DMS53 (cell line): ENCODE measurements at places on chromosomes 3 and 15.

DNA sequence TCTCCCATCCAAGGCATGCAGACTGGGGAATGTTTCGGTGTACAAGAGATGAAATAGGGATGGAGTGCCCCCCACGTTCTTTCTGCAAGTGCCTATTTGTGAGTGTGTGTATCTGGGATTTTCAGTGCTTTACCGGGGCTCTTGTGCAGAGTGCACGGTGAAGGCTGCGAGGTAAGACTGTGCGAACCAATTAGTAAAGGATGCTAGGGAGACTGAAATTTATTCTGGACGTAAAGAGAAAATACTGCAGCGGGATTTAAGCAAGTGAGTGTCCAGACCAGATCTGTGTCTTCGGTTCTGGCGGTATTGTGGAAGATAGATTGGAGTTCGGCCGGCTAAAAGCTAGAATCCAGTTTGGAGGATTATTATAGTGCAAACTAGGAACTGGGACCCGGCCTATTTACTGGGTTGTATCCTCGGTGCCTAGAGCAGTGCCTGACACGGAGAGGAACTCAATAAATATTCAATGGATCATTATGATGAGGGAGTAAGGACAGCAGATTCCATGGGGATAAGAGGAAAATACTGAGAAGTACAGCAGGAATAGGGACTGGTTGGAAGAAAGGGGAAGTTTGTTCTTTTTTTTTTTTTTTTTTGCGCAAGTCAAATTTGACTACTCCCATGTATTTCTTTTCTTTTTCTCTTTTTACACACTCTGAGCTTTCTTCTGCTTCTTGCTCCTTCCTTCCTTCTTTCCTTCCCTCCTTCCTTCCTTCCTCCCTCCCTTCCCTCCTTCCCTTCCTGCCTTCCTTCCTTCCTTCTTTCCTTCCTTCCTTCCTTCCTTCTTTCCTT is 580 bp upstream of the MAGEF1 start:
- DNase-seq = no peak

- DNase-seq = no peak
These were observed 40.8 kb upstream of the EIF5A2 start for GRCh38 chr3:170949211-170949610.

DNA sequence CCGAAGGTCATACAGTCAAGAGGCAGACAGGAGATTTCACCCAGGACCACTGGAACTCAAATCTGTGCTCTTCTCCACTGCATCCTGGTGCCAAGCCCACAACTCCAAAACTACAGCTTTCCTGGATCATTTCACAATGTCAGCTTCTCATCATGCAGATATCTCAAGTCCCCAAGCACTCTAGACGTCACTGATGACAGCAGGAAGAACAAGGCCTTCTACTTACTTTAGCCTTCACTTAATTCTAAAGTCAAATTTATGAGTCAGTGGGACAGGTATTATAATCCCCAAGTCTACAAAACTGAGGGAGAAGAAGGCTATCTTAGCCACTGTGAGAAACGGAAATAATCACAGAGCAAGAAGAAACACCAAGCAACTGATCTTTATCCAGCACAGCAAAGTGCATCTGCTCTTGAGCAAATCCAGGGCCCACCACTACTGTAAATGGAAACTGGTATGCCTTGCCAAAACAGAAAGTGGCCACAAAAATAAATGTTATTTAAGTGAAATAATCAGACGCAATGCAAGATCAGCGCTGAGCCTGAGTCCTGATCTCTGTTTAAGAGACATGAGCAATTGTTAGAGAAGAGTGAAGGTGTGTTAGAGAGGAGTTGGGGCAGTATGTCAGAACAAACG is 928 bp downstream of the RAD18 start:
- DNase-seq = peak; percentile 6

DNA sequence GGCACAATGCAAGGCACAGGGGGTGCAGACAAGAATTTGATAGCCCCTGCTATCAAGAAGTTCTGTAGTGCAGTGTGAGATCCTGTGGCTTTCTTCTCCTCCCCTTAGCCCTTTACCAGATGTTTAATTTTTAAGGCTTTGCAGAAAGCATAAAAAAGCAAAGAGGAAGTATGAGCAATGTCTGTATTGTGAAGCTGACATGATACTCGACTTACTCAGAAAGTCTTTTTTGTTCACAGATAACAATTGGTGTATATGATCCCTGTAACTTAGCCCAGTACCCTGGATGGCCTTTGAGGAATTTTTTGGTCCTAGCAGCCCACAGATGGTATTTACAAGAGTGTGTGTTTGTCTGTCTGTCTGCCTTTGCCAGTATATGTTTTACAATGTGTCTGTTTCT is 58.9 kb downstream of the ATG7 start:
- DNase-seq = no peak

DNA sequence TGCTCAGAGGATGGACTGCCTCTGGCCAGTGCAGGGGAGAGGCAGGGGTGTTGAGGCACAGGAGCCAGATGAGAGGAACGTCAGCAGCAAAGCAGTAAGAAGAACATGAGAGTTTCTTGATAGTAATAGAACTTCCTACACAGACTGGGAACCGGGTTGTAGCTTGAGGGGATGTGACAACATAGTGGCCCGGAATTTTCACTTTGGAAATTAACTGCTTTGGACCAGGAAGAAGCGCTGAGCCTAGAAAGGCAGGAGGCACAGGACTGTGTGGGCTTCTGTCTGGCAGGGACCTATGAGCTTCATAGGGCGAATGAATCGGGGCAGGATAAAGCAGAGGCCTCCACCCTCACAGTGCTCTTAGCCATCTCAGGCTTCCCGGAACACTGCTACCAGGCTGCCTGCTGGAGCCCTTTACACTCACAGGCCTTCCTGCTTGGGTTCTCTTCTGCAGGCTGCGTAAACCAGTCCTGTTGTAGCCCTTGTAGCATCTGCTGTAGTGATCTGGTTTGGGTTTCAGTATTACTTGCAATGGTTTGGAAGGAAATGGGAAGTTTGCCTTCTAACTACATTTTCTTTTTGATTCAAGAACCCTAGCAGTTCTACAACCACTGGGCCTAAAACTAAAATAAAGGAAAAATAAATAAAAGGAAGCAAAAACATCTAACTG is 3.3 kb upstream of the ADPGK start:
- DNase-seq = no peak

DNA sequence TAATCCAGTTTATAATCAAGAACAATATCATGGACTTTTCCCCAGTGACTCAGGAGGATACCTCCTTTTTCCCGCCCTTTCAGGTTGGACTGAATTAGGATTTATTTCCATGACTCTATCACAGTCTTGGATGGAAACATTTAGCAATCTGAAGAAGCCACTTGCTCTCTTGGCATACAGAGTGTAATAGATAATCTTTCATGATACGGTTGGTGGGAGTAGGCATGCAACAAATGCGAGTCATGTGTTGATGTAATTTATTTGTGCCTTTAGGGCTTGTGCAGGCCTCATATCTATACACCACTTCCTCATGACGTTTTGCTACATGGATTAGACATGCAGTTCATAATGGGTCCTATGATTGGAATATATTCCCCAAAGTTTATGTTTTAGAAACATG is 54.2 kb upstream of the MCTP2 start:
- DNase-seq = no peak

DNA sequence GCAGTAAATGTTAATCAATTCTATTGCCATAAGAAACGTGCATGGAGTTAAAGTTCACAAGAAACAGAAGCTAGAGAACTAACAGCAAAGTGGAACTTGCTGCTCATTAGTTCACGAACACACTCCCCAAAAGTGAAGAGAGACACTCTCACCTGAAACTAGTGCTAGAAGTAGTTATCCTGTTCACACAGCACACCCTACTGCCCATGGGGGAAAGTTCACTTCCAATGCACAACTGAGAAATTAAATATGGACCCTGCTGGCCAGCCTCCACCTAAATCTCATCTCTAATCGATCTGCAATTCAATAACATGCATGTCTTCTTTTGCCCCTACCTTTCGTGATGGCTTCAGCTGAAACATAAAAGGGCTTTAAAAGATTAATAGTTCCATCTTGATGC is 39.4 kb upstream of the FRMD4B start:
- peak; percentile 29 for DNase-seq
